Right atrium auricular region (tissue), 2 donors: ENCODE measurements at places on chromosomes 11 and 22. TPM values are rescaled to one million over a fixed set of nuclear protein-coding genes. Genes with fewer than 3 reads are reported as not detected.

GRCh38 chr11:125201525-125202141 lies 37.1 kb downstream of the PKNOX2 start:
- no peak for DNase-seq
- H3K27me3 ChIP-seq: no peaks in the 10 kb centered on the region
- H3K4me1 ChIP-seq: peaks cover 8% of the 10 kb centered on the region
- H3K27ac ChIP-seq: no peak overlapping the region
- no peak overlapping the region for H3K4me3 ChIP-seq
- H3K36me3 ChIP-seq: no peaks in the 10 kb centered on the region

- H3K27ac ChIP-seq: no peak overlapping the region
- H3K27me3 ChIP-seq: no peaks in the 10 kb centered on the region
- no peak for DNase-seq
- no peak overlapping the region for H3K4me3 ChIP-seq
Observed at GRCh38 chr11:112977755-112978154, 16.5 kb downstream of the NCAM1 start.

DNA sequence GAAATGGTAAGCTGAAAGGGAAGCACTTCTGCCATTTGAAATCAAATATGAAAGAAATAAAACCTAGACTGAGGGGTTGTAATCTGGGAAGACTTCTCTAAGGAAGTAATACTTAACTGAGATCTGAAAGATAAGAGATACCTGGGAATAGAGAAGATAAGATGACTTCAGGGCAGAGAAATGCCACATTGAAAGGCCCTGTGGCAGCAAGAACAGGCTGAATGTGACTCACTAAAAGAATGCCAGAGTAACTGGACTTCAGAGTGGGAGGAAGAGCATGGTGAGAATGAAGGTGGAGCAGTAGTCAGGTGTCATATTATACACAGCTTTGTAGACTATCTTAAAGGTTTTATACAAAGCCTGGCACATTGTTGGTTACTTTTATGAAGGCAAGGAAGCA lies 17.6 kb downstream of the CALCA start:
- H3K4me3 ChIP-seq: no peak overlapping the region
- no peak for DNase-seq
- H3K36me3 ChIP-seq: no peaks in the 10 kb centered on the region
- H3K27ac ChIP-seq: no peak overlapping the region
- H3K27me3 ChIP-seq: no peaks in the 10 kb centered on the region
- H3K4me1 ChIP-seq: no peaks in the 10 kb centered on the region

- H3K36me3 ChIP-seq: peaks cover 5% of the 10 kb centered on the region
- no peaks in the 10 kb centered on the region for H3K4me1 ChIP-seq
- no peak for DNase-seq
- H3K4me3 ChIP-seq: no peak overlapping the region
- no peak overlapping the region for H3K27ac ChIP-seq
Observed at GRCh38 chr11:121625777-121626506, 173.2 kb upstream of the SORL1-AS1 start.

DNA sequence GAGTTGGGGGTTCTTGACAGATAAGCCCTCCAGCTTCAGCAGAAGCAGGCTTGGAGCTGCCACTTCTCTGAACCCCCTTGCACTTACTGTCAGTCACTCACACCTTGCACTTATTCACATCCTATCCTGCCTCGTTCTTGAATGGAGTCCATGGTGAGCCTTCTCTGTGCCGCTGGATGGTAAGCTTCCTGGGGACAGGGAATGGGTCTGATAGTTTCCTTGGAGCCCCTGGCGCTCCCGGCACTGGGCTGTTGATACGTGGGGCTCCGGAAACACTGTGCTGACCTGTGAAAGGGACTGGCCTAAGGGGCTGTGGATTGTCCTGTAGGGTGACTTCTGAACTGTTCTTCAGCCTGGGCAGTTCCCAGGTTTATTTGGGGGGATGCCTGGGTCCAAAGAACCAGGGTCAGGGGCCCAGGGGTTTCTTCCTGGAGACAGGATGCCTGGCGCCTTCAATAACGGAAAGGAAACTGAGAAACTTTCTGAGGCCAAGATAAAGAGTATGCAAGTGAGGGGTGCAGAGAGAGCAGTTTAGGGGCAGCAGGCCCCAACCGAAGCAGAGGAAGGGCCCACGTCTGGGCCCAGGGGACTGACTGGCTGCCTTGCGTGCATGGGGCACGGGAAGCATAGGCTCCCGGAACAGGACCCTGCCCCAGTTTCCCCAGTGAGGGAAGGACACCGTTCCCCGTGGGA lies 709 bp upstream of the ST3GAL4 start:
- peaks cover 93% of the 10 kb centered on the region for H3K4me1 ChIP-seq
- peak overlapping the region; percentile 58 for H3K4me3 ChIP-seq
- no peak for DNase-seq
- H3K27me3 ChIP-seq: no peaks in the 10 kb centered on the region
- no peaks in the 10 kb centered on the region for H3K36me3 ChIP-seq

- H3K27ac ChIP-seq: no peak overlapping the region
- no peaks in the 10 kb centered on the region for H3K4me1 ChIP-seq
- H3K27me3 ChIP-seq: no peaks in the 10 kb centered on the region
- DNase-seq: no peak
Observed at GRCh38 chr11:82355313-82355823, 378.3 kb downstream of the FAM181B start.

Gene RASGRP2
- total RNA-seq: 28.1 TPM

GRCh38 chr11:77250881-77251640 lies 50.4 kb downstream of the GDPD4 start:
- no peak overlapping the region for H3K27ac ChIP-seq
- DNase-seq: no peak
- no peaks in the 10 kb centered on the region for H3K36me3 ChIP-seq
- H3K4me3 ChIP-seq: no peak overlapping the region

Gene MIAT
- total RNA-seq: 0.19 TPM
